Daoy (cell line): ENCODE measurements at places on chromosomes 5 and 9. TPM values are rescaled to one million over a fixed set of nuclear protein-coding genes. Genes with fewer than 3 reads are reported as not detected.
A peak's percentile ranks its signal among the peaks of the same experiment; 100 is the strongest.

DNA sequence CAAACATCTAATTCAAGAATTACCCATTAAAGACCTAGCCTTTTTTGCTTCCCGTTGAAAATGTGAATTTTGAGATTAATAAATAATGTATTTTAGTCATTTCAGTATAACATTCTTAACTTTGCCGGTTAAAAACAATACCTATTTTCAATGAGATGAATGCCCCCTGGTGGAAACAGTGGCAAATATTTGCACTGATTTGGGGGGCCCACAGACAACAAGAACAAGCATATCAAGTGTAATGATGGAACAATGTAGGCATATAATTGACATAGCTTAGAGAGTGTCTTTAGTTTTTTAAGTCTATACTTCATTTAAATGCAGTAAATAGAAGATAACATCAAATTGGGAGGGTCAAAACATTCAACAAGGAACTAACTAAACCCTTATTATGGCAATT lies 111.9 kb downstream of the NTRK2 start:
- peak; percentile 23 for DNase-seq

Gene CCL19
- not detected in 2 replicates for total RNA-seq

Gene SLC25A2
- 0.11 and 1.8 TPM in 2 replicates for total RNA-seq

GRCh38 chr9:124960409-124960752 lies 19.5 kb upstream of the GOLGA1 start:
- DNase-seq = no peak

DNA sequence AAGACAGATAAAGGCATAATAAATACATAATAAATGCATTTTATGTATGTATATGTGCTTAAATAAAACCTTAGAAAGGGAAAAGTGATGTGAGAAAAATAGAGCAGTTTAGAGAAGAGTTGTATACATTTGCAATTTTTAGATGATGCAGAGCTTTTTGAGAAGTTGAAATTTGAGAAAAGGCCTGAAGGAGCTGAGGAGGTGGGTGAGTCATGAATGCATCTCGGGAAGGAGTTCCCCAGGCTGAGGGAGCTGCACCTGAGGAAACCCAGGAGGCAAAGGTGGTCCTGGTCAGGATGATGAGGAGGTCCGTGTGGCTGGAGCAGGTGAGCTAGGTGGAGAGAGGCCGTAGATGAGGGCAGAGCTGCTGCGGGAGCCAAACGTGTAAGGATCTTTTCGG lies 17.4 kb upstream of the CD180 start:
- no peak for DNase-seq

Gene CD72
- 1.7 TPM in 1 of 2 replicates, not detected in the other for total RNA-seq

Gene DMRTA1
- not detected in 2 replicates for total RNA-seq

Gene ADAMTSL2
- 0.03 TPM in 1 of 2 replicates, not detected in the other for total RNA-seq

- peak; percentile 87 for DNase-seq
Observed at GRCh38 chr5:56346741-56347535, 113.8 kb upstream of the ANKRD55 start.

DNA sequence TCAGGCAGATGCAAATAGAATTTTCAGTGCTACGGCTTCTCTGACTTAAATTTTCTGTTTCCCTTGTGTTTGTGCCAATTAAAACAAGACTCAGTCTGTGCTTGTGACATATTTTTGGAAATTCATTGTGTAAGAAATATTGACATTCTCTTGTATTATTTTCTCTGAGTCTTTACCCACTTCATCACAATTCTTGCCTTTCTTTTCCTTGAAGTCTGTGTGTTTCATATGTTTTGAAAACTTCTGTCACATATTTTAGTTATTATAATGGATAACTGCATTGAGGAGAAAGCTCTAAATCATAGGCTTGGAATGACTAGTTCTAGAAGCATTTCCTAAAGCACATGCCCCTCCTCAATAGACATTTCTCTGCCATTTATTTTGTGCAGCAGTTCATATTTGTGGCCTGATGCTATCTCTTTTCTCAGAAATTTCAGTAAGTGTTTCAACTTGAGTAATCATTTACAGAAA lies 206.6 kb downstream of the PALM2AKAP2 start:
- peak; percentile 62 for DNase-seq

- no peak for DNase-seq
Observed at GRCh38 chr5:100615362-100615761, 80.2 kb downstream of the FAM174A start.

GRCh38 chr9:111762556-111762955 lies 32.2 kb downstream of the SHOC1 start:
- no peak for DNase-seq

Gene ST8SIA4
- total RNA-seq = 0.09 and 2.1 TPM in 2 replicates

- no peak for DNase-seq
Observed at GRCh38 chr9:98864281-98865174, 57.1 kb downstream of the GALNT12 start.

GRCh38 chr9:106880863-106881262 lies 17.9 kb downstream of the ZNF462 start:
- DNase-seq = no peak

DNA sequence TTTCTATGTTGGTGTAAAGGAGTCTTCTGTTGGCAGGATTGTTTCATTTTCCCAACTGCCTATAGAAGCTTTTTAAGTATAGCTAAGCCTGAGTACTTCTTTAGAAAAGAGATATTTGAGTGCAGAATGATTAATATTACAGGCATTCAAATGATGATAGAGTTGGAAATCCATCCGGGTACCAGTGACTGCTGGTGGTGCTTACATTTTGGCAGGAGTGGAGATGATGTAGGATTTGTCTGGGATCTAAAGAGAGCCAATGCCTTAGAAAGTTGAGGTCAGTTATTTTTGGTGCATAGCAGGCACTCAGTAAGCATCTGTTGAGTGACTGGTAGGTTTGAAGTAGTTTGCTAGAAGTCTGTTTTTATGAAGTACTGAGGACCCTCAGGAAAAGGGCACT lies 433.5 kb downstream of the DMAC1 start:
- DNase-seq = no peak

DNA sequence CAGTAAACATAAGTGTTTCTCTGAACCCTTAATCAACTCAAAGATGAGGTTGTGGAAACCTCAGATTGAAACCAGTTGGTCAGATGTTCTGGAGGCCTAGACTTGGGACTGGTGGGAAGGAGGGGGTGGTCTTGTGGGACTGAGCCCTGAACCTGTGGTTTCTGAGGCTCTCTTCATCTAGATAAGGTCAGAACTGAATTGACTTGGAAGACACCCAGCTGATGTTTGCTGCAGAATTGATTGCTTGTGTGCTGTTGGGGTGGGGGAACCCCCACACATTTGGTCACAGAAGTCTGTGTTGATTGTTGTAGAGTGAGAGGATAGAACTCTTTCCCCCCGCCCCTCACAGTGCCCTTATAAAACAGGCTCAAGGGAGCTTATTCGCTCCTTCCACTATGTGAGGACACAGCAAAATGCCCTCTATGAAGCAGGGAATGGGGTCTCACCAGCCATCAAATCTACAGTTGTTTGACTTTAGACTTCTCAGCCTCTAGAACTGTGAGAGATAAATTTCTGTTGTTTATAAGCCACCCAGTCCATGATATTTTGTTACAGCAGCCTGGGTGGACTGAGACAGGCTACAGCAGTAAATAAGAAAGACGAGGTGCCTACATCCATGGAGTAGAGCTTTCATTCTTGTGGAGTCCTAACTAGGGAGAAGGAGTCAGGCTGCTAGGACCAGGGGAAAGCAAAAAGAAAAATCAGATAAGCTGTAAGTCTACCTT lies 25.7 kb upstream of the UGCG start:
- DNase-seq = no peak

DNA sequence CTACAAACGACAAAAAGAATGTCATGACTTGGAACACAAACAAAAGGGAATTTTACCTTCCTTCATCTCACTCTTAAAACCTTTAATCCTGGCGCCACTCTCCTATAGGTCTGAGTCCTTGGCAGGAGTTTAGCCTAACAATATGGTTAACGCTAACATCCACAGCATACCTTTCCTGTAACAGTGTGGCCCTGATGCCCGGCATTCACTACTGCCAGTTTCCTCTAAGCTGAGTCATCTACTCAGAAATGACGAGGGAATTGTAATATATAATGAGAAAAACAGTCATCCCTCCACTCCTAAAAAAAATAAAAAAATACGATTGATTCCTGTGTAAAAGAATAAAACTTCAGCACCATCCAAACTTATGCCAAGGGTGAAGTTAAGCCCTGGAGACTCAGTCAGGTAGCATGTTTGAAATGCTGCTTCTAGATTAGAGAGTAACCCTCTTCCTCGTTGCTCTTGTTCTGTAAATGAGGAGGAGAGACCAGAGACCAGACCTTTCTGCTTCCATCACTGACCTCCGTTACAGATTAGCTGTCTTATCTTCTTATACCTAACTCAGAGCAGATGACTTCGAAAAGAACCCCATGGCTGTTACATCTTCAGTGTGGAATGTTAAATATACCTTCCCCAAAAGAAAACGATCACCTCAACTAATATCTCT lies 37.4 kb downstream of the CCDC125 start:
- DNase-seq = peak; percentile 62

Gene CNTNAP3B
- total RNA-seq = 8.6 and 11.8 TPM in 2 replicates

- DNase-seq = peak; percentile 53
Observed at GRCh38 chr9:106675780-106676179, 187.2 kb upstream of the ZNF462 start.

DNA sequence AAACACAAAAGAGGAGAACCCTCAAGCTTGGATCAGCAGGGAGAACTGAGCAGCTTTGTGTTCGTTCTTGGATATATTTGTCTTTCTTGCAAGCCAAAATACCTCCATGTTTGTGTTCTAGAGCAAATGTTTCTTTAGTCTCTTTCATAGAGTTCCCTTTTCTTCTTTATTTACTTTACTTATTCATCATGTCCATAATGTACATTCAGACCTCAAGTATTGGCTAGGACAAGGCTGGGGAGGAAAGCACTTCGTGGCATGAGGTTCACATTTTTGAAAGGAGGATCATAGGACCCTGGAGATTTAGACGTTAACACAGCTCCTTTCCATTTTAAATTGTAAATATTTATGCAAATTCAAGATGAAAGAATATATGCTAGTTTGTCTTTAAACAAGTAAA lies 590.2 kb upstream of the MEF2C start:
- no peak for DNase-seq

Gene PAX5
- total RNA-seq = under 0.01 and 0.17 TPM in 2 replicates

Gene HTR4
- total RNA-seq = 0.18 TPM in 1 of 2 replicates, not detected in the other

GRCh38 chr5:61623401-61624069 lies 291.5 kb downstream of the ZSWIM6 start:
- peak; percentile 17 for DNase-seq

DNA sequence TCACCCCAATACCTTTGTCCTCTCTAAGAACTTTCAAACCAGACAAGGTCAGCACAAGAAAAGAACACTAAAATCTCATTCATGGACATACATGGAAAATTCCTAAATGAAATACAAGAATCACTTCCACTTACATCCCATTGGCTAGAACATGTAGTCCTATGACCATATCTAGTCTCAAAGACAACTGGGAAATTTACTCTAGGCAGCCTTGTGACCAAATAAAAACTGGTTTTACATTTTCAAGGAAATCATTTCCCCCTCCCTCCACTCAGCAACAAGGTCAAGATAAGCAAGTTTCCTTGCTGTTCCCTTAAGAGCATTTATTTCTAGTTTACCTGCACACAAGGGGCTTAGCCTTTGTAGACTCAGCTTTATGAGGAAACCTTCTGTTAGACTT lies 20.3 kb upstream of the SERINC5 start:
- no peak for DNase-seq

- no peak for DNase-seq
Observed at GRCh38 chr9:107345327-107345726, 62.2 kb downstream of the RAD23B start.

Gene NEUROG1
- total RNA-seq = not detected in 2 replicates

DNA sequence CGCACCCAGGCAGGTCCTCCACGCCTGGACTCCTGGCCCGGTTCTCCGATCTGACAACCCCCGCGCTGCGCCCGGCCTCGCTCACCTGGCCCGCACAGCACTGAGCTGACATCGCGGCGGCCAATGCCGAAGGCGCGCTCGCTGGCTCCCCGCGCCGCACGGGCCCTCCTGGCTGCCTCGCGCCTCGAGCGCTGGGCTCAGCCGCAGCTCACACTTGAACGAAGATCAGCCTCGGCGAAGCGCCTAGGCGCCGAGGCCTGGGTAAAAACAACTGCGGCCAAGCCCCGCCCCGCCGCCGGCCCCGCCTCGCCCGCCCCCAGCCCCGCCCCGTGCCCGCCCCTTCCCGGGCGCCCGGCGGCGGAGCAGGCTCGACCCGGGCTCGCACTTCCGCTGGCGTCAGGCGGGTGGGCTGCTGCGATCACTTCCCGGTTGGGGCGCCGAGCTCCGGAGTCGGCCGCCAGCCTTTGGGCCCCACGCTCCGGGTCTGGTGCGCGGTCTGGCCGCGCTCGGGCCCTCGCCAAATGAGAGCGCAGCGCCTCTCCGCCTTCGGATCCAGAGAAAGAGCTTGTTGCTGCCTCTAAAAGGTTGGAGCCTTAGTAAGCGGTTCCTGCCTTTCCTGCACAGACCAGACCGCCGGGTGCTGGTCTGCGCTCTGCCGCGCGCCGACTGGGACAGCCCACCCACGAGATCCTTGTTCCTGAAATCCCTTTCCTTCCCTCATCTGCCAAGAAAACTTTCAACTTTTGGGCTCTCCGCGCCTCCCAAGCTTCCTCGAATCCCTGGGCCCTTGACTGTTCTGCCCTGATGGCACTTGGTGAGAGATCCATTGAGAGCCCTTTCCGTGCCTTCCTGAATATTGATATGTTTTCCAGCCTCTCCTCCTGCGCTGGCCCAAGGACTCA lies at the start of gene SERINC5:
Gene SERINC5 (minus strand): TSS at position 238 of the 902 bp plus-strand sequence. CDS start 126 bp downstream, at position 112.
- peak; percentile 89 for DNase-seq

Gene HBEGF
- total RNA-seq = 68.9 and 81.9 TPM in 2 replicates

DNA sequence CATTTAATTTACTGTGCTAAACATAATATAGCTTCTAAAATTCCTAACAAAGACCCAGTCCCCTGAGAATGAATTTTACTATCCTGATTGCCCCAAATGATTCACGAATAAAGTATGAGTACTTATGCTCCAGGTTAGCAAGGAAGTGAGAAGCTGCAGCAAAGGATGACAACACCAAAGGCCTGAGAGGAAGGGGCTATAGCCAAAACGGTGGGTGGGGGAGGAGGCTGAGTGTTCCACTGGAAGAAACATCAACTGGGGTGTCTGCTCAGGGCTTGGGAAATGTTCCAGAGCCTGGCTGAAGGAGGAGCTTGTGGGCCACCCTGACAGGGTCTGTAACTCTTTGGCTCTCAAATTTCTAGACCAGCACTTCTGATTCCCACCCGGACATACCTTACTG lies 157.3 kb downstream of the ADAMTS12 start:
- peak; percentile 41 for DNase-seq

Gene GGTA1
- total RNA-seq = not detected in 2 replicates

GRCh38 chr5:153618867-153619266 lies 128.4 kb downstream of the GRIA1 start:
- no peak for DNase-seq

Gene CAMK4
- 20.1 and 28.1 TPM in 2 replicates for total RNA-seq

Gene HTR1A
- total RNA-seq = not detected in 2 replicates
